ENCODE measurements at places on chromosomes 4 and X. TPM values are rescaled to one million over a fixed set of nuclear protein-coding genes. Genes with fewer than 3 reads are reported as not detected.

The NUDT10 gene
- 2.1 TPM for total RNA-seq

The MBNL3 gene
- 0.30 TPM for total RNA-seq

The CT55 gene
- total RNA-seq: not detected

The CXCL11 gene
- not detected for total RNA-seq

The SHISA3 gene
- 0.30 TPM for total RNA-seq

The NKAP gene
- total RNA-seq: 3.9 TPM

The ASB9 gene
- total RNA-seq: 1.2 TPM

The C4orf50 gene
- total RNA-seq: not detected

The VSIG4 gene
- total RNA-seq: not detected

The CSAG1 gene
- not detected for total RNA-seq

The SPACA5 gene
- total RNA-seq: not detected

The HOPX gene
- total RNA-seq: 0.14 TPM

The ARR3 gene
- total RNA-seq: not detected

The HGFAC gene
- 0.05 TPM for total RNA-seq

The LAMTOR3 gene
- total RNA-seq: 44.1 TPM

The RHOXF1 gene
- not detected for total RNA-seq

The IQSEC2 gene
- 4.9 TPM for total RNA-seq

The SSX4 gene
- not detected for total RNA-seq

The MEPE gene
- total RNA-seq: not detected

The ARX gene
- total RNA-seq: not detected

The CCNB3 gene
- total RNA-seq: 0.30 TPM

The ZCCHC12 gene
- total RNA-seq: not detected

The UCP1 gene
- not detected for total RNA-seq

The POU4F2 gene
- total RNA-seq: not detected

The CCNG2 gene
- 57.0 TPM for total RNA-seq

The GPR173 gene
- total RNA-seq: 2.4 TPM

The SLC16A2 gene
- 14.3 TPM for total RNA-seq

The GDPD2 gene
- total RNA-seq: not detected

The MAPK10 gene
- total RNA-seq: 4.2 TPM

The ENOX2 gene
- total RNA-seq: 9.6 TPM

The TBC1D25 gene
- total RNA-seq: 8.5 TPM
